Activated T-cell treated with anti-CD3 and anti-CD28 coated beads for 1 hour (primary cell): ENCODE measurements at places on chromosomes 3 and 15.

GRCh38 chr3:71577011-71577410 is 6.5 kb downstream of the FOXP1 start:
- DNase-seq: no peak

DNA sequence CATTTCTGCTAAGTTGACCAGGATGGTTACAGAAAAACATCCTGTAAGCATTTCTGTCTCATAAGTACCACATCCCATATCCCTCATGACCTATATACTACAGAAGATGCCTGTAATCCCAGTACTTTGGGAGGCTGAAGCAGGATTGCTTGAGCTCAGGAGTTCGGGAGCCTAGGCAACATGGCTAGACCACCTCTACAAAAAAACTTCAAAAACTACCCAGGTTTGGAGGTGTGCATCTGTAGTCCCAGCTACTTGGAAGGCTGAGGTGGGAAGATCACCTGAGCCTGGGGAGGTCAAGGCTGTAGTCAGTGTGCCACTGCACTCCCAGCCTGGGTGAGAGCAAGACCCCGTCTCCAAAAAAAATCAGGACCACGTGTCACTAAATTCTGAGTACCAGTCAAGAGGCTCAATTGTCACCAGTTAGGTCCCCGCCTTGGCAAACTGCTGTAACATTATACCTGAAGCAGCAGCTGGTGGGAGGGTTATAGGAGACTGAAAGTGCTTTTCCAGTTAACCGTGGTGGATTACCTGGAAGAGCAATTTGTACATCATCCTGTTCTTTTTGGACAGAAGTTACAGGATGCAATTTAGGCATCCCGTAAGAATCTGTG is 6.2 kb downstream of the RPL32 start:
- no peak for DNase-seq

- DNase-seq: no peak
Measured at GRCh38 chr3:43629741-43630140, 7.9 kb upstream of the ANO10 start.

DNA sequence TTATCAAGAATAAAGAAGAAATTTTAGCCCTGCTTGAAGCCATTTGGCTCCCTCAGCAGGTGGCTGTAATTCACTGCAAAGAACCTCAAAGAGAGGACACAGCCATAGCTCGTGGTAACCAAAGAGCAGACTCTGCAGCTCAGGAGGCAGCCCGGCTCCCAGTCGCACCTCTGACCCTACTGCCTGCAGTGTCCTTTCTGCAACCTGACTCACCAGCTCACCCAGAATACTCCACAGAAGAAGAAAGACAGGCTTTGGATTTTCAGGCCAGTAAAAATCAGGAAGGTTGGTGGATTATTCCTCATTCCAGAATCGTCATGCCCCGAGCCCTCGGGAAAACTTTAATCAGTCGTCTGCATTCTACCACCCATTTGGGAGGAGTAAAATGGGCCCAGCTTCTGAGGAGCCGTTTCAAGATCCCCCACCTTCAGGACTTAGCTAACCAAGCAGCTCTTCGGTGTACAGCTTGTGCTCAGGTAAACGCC is 38.6 kb downstream of the ZBTB11 start:
- DNase-seq: no peak

DNA sequence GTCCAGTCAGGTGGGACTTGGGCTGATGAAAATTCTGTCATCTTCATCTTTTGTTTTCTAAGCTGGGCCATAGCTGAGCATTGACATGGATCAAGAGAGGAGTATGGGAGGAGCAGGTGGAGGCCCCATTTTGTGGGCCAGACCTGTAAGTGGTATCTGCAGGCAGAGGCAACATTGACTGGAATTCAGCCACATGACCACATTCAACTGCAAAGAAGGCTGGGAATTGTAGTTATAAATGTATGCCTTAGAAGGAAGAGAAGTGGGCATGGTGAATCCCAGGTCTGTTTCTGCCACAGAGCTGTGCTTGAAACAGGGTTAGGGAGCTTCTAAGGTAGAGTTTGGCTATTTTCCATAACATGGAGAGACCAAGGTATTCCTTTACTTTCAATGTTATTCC is 11.4 kb downstream of the KCNAB1 start:
- no peak for DNase-seq

- DNase-seq: no peak
Measured at GRCh38 chr15:79572691-79573404, 140.7 kb downstream of the MINAR1 start.

GRCh38 chr15:66221126-66221525 is 32.4 kb downstream of the MEGF11 start:
- DNase-seq: no peak

GRCh38 chr15:25435474-25436243 is 3.2 kb downstream of the UBE3A start:
- DNase-seq: no peak

- DNase-seq: no peak
Measured at GRCh38 chr3:14146381-14147065, 21.7 kb downstream of the TMEM43 start.

- no peak for DNase-seq
Measured at GRCh38 chr15:63256433-63257274, 20.8 kb upstream of the APH1B start.

DNA sequence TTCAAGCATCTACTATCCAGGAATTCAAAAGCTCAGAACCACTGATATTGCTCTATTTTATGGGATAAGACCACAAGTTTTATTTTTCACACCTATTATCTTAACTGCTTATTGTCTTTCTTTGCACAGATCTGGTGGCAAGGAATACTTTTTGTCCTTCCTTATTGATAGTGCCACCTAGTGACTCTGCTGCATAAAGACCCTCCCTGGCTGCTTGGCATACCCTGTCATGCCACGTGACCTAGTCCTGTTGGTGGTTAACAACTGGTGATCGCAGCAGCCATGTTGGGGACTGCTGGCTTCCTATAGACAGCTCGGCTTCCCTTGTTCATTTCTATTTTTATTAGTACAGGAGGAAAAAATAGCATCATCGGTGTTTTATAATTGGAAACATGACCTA is 236.3 kb downstream of the MEX3B start:
- DNase-seq: no peak

DNA sequence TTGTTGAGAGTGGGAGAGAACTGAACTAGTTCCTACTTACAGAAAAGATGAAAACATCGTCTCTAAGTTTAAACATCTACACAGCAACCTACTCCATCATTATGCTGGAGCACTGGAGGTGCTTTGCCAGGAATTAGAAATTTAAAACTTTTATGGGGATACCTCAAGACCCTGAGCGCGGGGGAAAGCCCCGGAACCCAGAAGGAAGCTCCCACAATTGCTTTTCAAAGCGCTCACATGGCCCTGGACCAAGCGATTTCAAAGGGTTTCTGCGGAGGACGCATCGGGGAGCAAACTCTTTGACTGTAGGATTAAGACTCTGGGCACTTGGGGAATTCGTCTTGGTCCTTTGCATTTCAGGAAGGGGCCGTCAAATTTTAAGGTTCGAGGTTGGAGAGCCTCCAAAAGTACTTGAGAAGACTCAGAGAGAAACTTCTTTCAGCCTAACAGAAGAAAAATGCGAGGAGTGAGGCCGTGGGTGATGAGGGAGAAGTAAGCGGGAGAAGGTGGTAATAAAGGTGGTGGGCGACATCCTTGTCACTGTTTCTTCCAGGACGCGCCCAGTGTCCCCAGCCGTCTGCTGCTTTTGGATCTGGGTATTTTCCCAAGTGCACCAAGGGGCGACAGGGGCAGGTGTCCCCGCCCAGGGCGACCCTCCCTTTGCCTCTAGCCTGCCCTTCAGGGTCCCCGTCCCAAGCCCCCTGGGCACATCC is 591 bp downstream of the PROK2 start:
- no peak for DNase-seq

DNA sequence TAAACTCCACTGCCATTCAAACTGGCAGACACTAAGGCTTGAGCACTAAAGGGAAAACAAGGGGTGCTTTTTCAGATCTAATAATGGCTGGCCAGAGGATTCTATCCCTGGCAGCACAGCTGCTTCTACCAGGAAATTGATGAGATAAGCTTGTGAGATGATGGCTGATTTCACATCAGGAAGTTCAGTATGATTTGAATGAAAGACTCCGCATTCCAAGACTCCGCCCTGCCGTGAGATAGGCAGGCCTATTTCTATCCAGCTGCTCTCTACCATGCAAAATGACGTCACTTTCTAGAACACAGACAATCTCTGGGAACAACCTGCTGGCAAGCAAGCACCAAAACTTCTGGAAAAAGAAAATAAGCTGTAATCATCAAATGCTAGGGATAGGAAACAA is 171.8 kb downstream of the WDR76 start:
- DNase-seq: no peak

GRCh38 chr3:144556392-144556791 is 584.8 kb downstream of the DIPK2A start:
- no peak for DNase-seq

DNA sequence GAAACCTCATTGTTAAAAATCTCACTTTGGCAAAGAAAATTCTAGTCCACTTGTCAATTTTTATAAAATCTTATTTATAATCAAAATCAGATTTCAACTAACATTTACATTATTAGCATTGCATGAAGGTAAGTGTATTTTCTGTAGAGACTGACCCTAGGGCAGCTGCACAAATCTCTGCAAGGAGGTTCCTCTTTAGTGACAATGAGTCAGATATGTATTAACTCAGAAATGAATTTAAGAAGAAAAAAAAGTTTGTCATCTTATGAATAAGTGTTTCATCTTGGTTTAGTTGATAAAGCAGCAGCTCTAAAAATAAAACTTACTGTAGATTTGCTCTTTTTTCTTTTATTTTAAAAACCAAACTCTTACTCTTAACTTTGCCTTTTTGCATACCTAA is 9.0 kb upstream of the GNB4 start:
- no peak for DNase-seq

- no peak for DNase-seq
Measured at GRCh38 chr3:162165346-162165745, 668.7 kb downstream of the OTOL1 start.

- no peak for DNase-seq
Measured at GRCh38 chr15:70283511-70283910, 185.8 kb upstream of the TLE3 start.

DNA sequence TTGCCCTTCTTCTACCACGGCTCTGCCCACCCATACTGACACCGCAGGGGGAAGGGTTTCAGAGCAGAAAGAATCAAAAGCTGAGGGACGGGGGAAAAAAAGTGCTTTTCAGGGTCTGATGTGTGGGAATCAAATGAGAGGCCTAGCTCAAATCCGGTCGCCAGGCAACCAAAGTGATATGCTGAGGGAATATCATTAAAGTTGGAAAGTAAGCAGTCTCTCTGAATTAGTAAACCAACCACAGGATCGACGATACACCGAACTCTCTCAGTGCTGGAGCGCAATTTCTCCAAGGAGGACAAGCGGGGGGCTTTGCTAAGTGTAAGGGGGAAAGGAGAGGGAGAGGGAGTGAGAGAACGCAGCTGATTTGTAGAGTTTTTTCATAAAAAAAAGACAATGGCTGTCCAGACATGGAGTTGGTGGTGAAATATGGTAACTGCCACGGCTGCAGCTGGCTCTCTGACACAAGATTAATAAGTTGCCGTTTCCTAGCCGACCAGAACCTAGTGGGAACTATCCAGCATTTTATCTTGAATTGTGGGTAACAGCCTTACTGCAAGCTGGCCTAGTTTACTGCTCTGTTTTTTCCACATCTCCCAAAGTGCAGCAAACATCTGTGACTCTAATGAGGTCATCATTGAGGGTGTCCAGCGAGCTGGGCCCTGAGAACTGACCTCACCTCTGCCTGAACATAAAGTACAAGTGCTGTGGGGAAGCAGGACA is 530.2 kb downstream of the SOX2 start:
- no peak for DNase-seq

GRCh38 chr3:102449341-102449740 is 14.5 kb downstream of the ZPLD1 start:
- DNase-seq: no peak
